ENCODE measurements at places on chromosomes 5 and 9.
A peak's percentile ranks its signal among the peaks of the same experiment; 100 is the strongest.

- DNase-seq, result no peak
- H3K4me3 ChIP-seq, result no peak overlapping the region
- H3K27ac ChIP-seq, result no peak overlapping the region
- H3K36me3 ChIP-seq, result no peaks in the 10 kb centered on the region
- no peaks in the 10 kb centered on the region for H3K4me1 ChIP-seq
- H3K27me3 ChIP-seq, result no peaks in the 10 kb centered on the region
Measured at GRCh38 chr5:2272039-2272438, 389.3 kb upstream of the IRX4 start.

DNA sequence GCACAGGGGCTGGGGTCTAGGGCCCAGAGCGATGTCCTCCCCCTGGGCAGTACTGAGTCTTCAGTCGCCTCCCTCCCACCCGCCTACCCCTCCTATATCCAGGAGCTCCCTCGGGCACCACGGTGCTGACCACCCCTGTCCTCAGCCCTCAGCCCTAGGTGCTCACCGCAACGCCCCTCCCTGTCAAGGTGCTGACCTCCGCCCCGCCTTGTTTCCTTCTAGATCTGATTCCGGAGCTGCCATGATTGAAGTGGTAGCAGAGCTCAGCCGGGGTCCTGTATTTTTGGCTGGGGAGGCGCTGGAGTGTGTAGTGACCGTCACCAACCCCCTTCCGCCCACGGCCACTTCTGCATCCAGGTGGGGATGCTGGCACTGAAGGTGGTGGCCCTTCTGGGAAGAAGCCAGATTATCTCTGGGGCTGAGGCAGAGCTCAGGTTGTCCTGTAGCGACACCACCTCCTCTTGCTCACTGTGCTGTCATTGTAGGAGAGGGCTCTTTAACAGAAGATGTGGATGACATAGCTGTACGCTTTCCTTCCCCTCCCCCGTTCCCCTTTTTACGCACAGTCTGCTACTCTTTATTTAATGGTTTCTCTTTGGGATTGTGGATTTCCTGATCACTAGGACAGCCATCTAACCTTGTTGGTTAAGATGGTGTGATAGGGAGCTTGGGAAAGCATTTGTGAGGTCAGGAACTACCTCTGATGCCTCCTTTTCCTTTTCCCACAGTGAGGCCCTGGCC is 598 bp downstream of the RGP1 start:
- H3K4me3 ChIP-seq, result peak overlapping the region; percentile 91
- H3K27me3 ChIP-seq, result no peaks in the 10 kb centered on the region
- peak; percentile 51 for DNase-seq
- H3K27ac ChIP-seq, result no peak overlapping the region

GRCh38 chr5:74205767-74206578 is 434.6 kb downstream of the ENC1 start:
- no peak for DNase-seq
- no peak overlapping the region for H3K27ac ChIP-seq
- H3K4me1 ChIP-seq, result peaks cover 5% of the 10 kb centered on the region
- H3K27me3 ChIP-seq, result no peaks in the 10 kb centered on the region
- no peak overlapping the region for H3K4me3 ChIP-seq
- H3K36me3 ChIP-seq, result no peaks in the 10 kb centered on the region

GRCh38 chr5:99605904-99606303 is 677.1 kb upstream of the CHD1 start:
- no peak for DNase-seq
- no peak overlapping the region for H3K4me3 ChIP-seq
- H3K4me1 ChIP-seq, result no peaks in the 10 kb centered on the region
- no peak overlapping the region for H3K27ac ChIP-seq
- H3K36me3 ChIP-seq, result no peaks in the 10 kb centered on the region
- H3K27me3 ChIP-seq, result no peaks in the 10 kb centered on the region

GRCh38 chr5:121608826-121609225 is 242.9 kb upstream of the FTMT start:
- no peak overlapping the region for H3K27ac ChIP-seq
- H3K36me3 ChIP-seq, result no peaks in the 10 kb centered on the region
- no peaks in the 10 kb centered on the region for H3K27me3 ChIP-seq
- no peaks in the 10 kb centered on the region for H3K4me1 ChIP-seq
- H3K4me3 ChIP-seq, result no peak overlapping the region

- H3K27me3 ChIP-seq, result no peaks in the 10 kb centered on the region
- H3K4me1 ChIP-seq, result peaks cover 17% of the 10 kb centered on the region
- no peak overlapping the region for H3K27ac ChIP-seq
- no peak overlapping the region for H3K4me3 ChIP-seq
- no peaks in the 10 kb centered on the region for H3K36me3 ChIP-seq
- DNase-seq, result no peak
Measured at GRCh38 chr9:122338536-122338935, 32.3 kb upstream of the PTGS1 start.

DNA sequence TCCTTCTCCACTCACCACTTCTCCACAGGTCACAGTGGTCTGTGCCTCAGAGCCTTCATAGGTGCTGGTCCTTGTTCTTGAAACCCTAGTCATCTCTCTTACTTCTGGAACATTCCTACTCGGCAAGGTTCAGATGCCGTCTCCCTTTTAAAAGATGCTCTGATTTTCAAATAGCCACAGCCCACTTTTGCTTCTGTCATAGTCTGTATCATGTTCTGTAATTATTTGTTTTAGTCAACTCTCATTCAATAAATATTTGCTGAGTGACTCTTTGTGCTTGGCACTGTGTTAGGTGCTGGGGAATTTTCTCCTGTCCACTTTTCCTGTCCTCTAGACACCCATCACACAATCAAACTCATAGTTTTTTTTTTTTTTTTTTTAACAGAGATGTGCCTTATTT is 181.3 kb upstream of the IL12B start:
- no peak overlapping the region for H3K4me3 ChIP-seq
- no peaks in the 10 kb centered on the region for H3K36me3 ChIP-seq
- no peaks in the 10 kb centered on the region for H3K27me3 ChIP-seq
- DNase-seq, result no peak
- no peaks in the 10 kb centered on the region for H3K4me1 ChIP-seq

DNA sequence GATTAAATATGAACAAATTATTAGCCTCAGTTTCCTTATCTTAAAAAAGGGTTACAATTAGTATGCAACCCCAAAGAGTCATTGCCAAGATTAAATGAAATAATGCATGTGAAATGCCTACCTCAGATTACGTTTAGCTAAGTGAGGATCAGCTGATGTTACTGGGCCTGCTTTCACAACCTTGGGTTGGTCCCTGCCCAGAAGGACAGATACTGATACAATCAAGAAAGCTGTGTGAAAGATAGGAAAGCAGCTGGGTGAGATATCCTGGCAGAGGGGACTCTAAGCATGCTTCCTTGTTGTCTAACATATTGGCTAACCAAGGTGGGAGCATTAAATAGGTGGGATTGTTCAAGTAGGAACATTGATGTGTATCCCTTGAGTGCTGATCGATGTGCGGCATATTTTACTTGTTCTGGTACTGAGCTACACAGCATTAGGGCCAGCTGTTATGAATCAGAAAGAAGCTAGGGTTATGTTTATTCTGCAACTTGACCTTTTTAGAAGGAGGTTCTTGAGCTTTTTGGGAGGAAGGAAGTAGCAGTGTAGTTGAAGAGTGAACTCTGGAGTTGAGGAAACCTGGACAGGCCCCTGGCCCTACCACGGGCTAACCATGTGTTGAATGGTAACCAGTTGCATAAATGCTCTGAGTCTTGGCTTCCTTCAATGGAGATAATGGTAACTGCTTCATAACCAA is 28.9 kb downstream of the SNX24 start:
- peaks cover 5% of the 10 kb centered on the region for H3K4me1 ChIP-seq
- no peaks in the 10 kb centered on the region for H3K27me3 ChIP-seq
- H3K36me3 ChIP-seq, result no peaks in the 10 kb centered on the region
- no peak for DNase-seq

GRCh38 chr9:87500491-87501270 is 3.0 kb downstream of the DAPK1 start:
- H3K4me1 ChIP-seq, result no peaks in the 10 kb centered on the region
- no peaks in the 10 kb centered on the region for H3K27me3 ChIP-seq
- H3K36me3 ChIP-seq, result peaks cover 36% of the 10 kb centered on the region
- DNase-seq, result no peak
- peak overlapping the region; percentile 94 for H3K4me3 ChIP-seq
- H3K27ac ChIP-seq, result no peak overlapping the region

- H3K27me3 ChIP-seq, result no peaks in the 10 kb centered on the region
- no peak overlapping the region for H3K4me3 ChIP-seq
- H3K4me1 ChIP-seq, result no peaks in the 10 kb centered on the region
- peak; percentile 33 for DNase-seq
Measured at GRCh38 chr9:8514760-8515159, 715.2 kb upstream of the DMAC1 start.

- H3K4me3 ChIP-seq, result no peak overlapping the region
- DNase-seq, result no peak
- no peaks in the 10 kb centered on the region for H3K27me3 ChIP-seq
- no peak overlapping the region for H3K27ac ChIP-seq
Measured at GRCh38 chr9:101132801-101133200, 104.3 kb downstream of the PLPPR1 start.

DNA sequence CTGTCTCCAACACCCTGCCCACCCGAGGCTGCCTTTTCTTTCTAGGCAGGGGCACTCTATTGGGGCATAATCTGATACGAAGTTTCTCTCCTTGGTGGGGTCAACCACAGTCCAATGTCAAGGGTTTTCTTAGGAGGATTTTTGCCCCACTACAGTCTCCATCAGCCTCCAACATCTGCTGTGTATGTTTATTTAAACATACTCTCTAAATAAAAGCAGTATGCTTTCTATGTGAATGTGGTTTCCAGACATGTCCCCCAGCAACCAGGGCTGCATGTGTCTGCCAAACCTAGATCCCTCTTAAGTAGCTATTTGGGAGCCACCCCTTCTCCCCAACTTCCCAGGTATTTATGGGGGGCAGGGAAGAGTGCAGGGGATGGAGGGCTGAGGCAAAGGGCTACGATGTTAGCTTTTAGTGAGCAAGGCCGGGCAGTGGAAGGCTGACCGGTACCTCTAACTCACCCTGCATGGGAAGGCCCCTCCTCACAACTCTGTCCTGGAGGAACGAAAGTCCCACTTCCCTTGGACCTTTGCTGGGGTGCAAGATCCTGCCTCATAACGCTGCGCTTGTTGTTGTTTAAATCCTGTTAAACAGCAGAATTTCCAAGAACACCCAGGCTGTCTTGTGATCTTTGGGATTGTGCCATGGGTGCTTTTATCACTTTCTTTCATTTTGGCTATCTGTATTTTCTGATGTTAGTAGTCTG is 75.4 kb downstream of the NREP start:
- H3K27me3 ChIP-seq, result no peaks in the 10 kb centered on the region
- no peak overlapping the region for H3K27ac ChIP-seq
- no peak overlapping the region for H3K4me3 ChIP-seq
- no peak for DNase-seq
- no peaks in the 10 kb centered on the region for H3K4me1 ChIP-seq

GRCh38 chr5:120479066-120479465 is 15.0 kb downstream of the PRR16 start:
- no peak overlapping the region for H3K27ac ChIP-seq
- no peaks in the 10 kb centered on the region for H3K27me3 ChIP-seq
- DNase-seq, result no peak

GRCh38 chr9:35350212-35350611 is 139.7 kb upstream of the RUSC2 start:
- no peak overlapping the region for H3K4me3 ChIP-seq
- no peak overlapping the region for H3K27ac ChIP-seq
- H3K4me1 ChIP-seq, result no peaks in the 10 kb centered on the region
- H3K27me3 ChIP-seq, result no peaks in the 10 kb centered on the region
- no peak for DNase-seq

DNA sequence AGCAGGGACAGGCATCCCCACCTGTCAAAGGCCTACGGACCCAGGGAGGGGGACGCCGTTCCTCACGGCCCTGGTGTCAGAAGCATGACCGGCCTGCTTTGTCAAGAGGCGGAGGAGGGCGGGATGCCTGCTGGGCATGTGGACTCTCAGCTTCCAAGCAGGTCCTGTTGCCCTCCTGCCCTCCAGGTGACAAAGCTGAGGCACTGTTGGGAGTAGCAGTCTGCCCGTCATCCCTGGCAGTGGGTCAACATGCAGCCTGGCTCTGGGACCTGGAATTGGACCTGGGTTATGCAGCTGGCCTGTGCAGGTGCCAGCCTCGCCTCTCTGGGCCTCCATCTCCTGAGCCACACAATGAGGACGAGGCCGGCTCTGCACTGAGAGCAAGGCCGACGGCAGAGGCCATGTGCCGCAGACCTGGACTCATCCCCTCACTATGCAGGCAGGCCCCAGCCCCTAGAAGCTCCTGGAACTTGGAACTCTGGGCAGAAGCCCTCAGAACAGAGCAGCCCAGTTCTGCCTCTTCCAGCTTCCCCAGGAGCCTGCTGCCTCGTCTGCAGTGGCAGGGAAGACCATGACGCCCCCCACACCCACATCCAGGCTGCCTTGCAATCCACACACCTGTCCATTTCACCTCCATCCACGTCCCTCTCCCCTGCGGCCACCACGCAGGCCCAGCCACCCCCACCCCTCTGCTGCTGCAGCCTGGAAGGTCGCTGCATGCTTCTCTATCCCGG is 20.8 kb upstream of the FCN1 start:
- DNase-seq, result no peak
- H3K27ac ChIP-seq, result no peak overlapping the region
- H3K4me1 ChIP-seq, result no peaks in the 10 kb centered on the region
- no peak overlapping the region for H3K4me3 ChIP-seq
- H3K36me3 ChIP-seq, result no peaks in the 10 kb centered on the region
- no peaks in the 10 kb centered on the region for H3K27me3 ChIP-seq

DNA sequence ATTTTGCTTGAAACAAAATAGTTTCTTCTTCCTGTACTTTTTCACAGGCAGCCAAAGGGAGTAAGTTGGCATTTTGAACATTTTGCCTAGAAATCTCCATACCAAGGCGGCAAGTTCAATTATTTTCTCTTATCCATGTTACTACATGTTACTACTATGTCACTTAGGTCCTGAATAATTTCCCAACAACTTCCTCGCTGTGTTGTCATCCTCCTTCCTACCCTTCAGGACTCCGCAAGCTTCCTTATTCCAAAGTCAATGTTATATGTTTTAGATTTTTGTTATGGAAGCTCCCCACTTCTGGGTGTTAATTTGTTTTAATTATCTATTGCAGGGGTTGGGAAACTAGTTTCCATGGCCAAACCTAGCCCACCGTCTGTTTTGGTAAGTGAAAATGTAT is 9.9 kb upstream of the B4GALT1 start:
- no peak overlapping the region for H3K27ac ChIP-seq
- DNase-seq, result no peak
- no peak overlapping the region for H3K4me3 ChIP-seq
- H3K36me3 ChIP-seq, result no peaks in the 10 kb centered on the region

GRCh38 chr5:133985540-133986180 is 17.2 kb upstream of the C5orf15 start:
- H3K4me3 ChIP-seq, result no peak overlapping the region
- no peak overlapping the region for H3K27ac ChIP-seq
- peaks cover 66% of the 10 kb centered on the region for H3K36me3 ChIP-seq
- no peaks in the 10 kb centered on the region for H3K4me1 ChIP-seq
- no peaks in the 10 kb centered on the region for H3K27me3 ChIP-seq

DNA sequence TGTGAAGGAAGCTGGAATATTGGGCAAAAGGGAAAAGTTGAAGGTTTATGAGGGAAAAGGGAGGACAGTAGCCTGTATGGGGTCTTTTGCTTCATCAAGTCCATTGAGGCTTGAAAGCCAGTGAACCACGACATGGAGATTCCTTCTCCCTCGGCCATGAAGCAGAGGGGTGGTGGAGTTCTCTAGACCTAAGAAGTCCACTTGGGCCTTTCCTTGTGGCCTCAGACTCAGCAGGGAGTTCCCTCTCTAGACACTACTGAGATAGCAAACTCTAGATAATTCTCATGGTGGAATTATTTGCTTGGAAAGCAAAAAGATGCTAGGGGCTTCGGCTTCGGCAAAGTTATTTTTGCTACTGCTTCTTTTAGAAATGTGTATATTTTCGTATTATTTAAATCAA is 78.5 kb downstream of the FOXD1 start:
- no peak for DNase-seq
- no peak overlapping the region for H3K4me3 ChIP-seq
- no peaks in the 10 kb centered on the region for H3K27me3 ChIP-seq
- no peaks in the 10 kb centered on the region for H3K4me1 ChIP-seq
- no peak overlapping the region for H3K27ac ChIP-seq
- no peaks in the 10 kb centered on the region for H3K36me3 ChIP-seq
